ENCODE measurements at places on chromosomes 1 and 21. TPM values are rescaled to one million over a fixed set of nuclear protein-coding genes. Genes with fewer than 3 reads are reported as not detected.

DNA sequence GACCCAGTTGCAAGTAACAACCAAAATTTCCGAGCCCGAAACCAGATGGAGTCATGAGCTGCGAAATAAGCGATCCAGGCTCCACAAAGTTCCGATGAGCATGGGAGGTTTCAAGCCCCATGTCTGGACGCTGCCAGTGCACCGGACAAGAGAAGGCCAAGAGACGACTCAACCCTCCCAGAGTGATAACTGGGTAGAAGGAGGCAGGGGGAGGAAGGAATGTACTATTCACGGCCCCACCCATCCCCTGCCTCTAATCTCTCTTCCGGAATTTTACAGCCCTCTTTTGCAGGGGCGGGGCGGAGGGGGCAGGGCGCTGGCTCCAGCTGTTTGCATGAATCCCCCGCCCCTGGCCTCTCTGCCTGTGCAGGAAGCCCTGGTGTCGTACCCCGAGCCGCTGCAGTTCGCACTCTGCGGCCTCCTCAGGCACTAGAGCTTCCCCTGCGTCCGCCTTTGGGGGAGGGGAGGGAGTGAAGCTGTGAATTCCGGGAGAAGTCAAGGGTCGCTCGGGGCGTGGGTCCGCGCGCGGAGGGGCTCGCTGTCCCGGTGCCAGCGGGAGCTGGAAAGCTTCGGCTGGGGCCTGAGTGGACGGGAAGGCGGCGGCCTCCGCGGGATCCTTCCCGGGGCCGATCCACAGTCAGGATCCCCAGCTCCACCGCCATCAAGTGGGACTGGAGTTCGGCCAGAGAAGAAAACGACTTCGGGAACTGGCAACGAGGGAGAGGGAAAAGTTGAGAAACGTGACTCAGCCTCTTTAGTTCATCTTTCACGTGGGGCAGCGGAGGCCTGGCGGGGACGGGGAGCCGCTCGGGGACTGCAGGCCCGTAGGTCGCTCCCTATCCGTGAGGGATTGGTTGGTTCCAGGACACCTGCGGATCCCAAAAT, 6.3 kb upstream of the PTP4A2 start:
- DNase-seq = peak; percentile 84

GRCh38 chr1:30034105-30034626, 689.2 kb downstream of the MATN1 start:
- no peak for DNase-seq

AGMAT gene
- 39.6 TPM for polyA plus RNA-seq

OR6N1 gene
- polyA plus RNA-seq = not detected

GRCh38 chr21:45542667-45543370, 579 bp upstream of the SLC19A1 start:
- no peak for DNase-seq

SLC6A17 gene
- polyA plus RNA-seq = 0.41 TPM

ELAPOR1 gene
- 1.4 TPM for polyA plus RNA-seq

- DNase-seq = no peak
Measured at GRCh38 chr1:24126018-24126671, 14.2 kb upstream of the MYOM3 start.

DNA sequence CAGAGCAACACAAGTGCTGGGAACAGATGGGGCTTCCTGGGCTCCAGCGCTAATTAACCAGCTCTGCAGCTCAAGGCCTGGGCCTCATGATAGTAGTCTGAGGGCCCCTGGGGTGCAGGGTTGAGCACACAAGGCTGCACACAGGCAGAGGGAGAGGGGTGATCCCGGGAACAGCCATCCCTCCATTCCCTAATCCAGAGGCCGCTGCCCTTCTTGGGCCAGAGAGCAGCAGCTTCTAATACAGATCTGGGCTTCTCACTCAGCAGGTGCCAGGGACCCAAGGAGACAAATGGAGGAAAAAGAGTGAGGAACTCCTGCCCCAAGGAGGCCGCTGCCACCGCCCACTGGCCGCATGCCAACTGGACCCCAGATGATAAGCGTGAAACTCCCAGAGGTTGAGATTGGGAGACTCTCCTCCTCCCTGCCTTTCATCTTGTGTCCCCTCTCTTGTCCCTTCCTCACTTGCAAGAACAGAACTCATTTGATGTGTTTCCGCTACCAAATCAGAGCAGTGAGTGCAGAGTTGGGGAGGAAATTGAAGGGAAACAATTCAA, 58.0 kb upstream of the IFNAR2 start:
- DNase-seq = no peak

NFIA gene
- polyA plus RNA-seq = 14.4 TPM

CA14 gene
- 6.8 TPM for polyA plus RNA-seq

TRMT1L gene
- polyA plus RNA-seq = 28.6 TPM

PPIAL4G gene
- polyA plus RNA-seq = 0.05 TPM

- no peak for DNase-seq
Measured at GRCh38 chr1:201859424-201859823, 29.3 kb upstream of the SHISA4 start.

TRIM58 gene
- 1.1 TPM for polyA plus RNA-seq

HLX gene
- polyA plus RNA-seq = 11.4 TPM

DNA sequence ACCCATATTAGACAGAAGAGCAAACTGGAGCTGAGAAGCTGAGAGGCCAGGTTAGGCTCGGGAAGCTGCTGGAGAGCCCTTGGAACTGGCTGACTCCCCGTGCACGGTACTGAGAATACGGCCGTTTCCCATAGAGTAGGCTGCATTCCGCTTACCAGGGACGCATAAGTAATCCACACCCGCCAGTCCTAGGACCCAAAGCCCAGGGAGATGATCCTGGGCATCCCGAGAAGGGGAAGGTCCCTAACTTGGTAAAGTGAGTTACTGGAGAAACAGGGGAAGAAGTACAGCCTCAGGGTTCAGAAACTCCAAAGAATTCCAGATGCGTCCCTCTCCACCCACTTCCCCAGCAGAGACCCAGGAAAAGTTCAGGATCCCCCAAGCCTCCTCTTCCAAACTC, 1.3 kb downstream of the LRRC38 start:
- DNase-seq = no peak

GRCh38 chr1:57058652-57059501, 93.1 kb upstream of the C8B start:
- DNase-seq = no peak

SPATA45 gene
- 0.28 TPM for polyA plus RNA-seq

DNA sequence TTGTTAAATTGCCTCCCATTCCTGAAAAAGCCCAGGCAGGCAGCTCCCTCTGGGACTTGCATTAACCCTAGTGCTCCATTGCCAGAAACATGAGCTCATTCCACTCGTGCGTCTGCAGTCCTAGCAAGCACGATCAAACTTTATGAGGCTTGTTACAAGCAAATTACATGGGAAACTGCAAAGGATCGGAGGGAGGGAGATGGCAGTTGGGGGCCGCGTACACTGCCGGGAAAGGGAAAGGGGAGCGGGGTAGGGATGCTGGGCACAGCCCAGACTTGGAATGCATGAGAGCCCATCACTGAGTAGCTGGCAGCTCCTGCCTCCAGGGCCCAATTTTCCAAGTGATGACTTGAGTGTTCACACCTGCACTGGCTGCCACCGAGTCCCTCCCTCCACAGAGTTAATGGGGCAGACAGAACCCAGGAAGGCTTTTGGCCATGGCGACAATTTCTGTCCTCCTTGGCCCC, 169.9 kb downstream of the BRINP2 start:
- DNase-seq = peak; percentile 92

GRCh38 chr21:45819478-45820170, 161.9 kb upstream of the COL6A1 start:
- no peak for DNase-seq

DNA sequence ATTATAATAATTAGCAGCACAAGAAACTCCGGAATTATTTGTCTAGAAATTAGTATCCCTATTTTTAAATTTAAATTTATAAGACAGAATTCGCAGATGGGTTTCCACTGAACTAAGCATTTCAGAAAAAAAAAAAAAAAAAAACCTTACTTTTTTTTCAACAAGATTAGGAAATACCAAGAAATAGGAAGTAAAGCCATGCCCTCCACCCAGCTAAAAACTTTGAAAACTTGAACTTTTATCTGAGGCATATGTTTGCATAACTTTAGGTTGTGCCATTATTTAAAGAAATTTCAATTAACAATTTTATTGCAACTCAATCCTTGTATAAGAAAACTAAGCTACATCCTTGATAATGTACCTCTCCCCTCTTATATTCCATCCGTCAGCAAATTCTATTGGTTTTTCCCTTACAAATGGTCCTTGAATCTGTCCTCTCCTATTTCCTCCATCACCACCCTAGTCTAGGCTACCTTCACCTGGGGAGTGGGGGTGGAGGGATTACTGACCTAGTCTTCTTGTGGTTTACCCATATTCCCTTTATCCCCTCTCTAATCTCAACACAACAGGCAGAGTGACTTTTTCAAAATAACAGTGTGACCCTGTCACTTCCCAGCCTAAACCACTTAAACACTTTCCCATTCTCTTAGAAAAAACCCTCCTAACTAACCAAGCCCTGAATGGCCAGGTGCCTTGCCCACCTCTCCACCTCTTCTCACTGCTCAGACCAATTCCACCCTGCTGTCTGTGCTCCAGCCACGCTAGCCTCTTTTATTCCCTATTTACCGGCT, 1.4 kb upstream of the EVI5 start:
- DNase-seq = no peak

DNA sequence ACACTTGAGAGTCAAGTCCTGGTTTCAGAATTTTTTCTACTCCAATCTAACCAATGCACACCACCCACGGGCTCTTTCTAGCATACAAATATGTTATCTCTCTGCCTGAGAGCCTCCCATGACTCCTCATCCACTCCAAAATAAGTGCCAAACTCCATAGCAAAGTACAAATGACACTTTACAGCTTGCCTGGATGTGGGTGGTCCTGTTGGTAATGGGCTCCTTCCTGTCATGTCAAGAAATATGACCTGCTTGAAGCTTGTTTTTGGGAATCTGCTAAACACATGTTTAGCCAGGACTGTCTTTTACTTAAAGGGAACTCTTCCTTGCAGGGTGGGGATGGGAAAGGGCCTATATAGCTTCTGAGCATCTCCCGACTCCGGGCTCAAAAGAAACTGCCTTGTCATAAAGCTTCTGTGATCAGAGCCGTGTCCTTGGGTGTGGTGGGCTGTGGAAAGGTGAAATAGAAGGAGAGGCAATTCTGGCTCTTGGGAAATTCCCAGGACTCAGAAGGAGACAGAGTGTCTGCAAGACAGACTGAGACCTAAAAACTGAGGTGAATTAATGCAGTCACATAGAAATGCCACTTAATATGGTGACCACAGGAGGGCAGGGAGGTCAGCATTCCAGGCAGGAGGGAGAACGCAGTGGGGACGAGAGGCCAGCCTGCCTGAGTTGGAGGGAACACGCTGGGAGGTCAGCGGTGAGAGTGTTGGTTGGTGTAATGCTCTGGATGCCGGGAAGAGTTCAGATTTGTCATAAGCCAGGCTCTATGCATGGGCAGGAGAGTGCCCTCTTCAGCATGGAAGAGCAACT, 6.1 kb upstream of the IGFN1 start:
- peak; percentile 60 for DNase-seq

GRCh38 chr1:71509051-71509595, 428.3 kb upstream of the ZRANB2 start:
- DNase-seq = no peak

DNA sequence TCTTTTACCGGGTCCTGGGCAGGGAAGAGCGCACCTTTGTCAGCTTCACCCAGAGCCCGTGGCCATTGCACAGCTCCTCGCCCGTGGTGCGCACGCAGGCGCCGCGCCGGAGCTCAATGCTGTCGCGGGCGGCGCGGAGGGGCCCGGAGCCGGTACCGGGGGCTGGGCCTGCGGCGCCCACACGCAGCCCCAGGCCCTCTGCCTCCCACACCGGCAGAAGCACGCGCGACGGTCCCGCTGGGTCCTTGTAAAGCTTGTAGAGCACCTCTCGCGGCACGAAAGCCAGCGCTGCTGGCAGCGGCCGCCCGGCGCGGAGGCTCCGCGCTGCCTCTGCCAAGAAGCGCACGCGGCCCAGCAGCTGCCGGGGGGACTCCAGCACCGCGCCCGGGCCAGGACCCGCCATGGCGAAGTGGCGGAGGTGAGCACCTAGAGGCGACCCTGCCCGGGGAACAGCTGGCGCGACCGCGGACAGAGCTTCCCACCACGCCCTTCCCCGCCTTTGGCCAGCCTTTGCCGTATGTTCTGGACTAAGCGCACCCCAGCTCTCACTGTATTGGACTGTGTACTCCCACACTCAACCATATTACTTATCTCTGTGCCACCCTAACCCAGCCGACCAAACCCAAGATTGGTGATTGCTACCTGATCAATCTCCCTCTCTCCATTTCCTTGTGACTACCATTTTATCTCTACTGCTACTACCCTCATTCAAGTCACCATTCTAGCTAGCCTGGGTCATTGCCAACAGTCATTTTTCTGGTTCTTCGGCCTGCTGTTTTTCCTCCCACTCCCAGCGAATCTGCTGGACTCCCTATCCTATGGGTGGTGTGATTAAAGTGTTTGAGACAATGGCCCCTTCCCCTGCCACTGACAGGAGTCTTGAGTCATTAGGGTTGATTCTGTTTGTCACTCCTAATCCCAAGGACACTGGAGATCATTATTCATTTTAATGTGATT, at the start of gene HECTD3:
Gene HECTD3 (minus strand): TSS at position 470 of the 957 bp plus-strand sequence. CDS start 67 bp downstream, at position 403.
- peak; percentile 71 for DNase-seq

GRCh38 chr1:114290776-114291175, 137.1 kb upstream of the SYT6 start:
- no peak for DNase-seq

GRCh38 chr1:69103705-69104385, 463.9 kb upstream of the LRRC7 start:
- no peak for DNase-seq

RPF1 gene
- 46.4 TPM for polyA plus RNA-seq

GNAT2 gene
- polyA plus RNA-seq = 0.20 TPM

GRCh38 chr1:50707824-50708223, 252.2 kb downstream of the FAF1 start:
- no peak for DNase-seq

DNA sequence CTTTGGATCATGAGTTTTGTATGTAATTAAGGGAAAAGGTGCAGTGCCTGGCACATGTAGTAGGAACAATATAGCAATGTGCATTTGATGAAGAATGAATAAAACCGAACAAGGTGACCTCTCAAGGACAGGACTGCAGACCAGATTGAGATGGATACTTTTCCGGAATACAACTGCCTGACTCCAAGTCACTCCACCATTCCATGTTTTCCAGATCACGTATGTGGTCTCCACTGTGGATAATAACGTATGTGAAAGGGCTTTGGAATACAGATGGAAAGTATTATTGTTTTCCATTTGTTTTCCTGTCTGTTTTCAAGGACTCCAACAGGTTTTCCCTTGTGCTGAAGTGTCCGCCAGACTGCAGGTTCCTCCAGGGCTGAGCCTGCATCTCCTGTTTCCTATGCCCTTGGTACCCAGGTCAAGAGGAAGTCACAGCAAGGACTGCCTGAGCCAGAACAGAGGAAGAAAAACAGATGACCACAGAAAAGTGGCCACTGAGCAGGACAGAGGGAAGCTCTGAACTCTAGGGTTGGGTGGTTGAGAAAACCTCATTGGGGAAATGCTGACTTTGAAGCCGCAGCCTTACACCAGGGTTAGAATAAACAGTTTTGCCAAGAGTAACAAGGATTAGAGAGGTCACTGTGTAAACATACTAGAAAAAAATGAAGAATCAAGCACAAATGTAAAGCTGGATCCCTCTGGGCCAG, 4.0 kb downstream of the CFAP45 start:
- no peak for DNase-seq

GRCh38 chr1:214941061-214941460, 141.5 kb upstream of the KCNK2 start:
- DNase-seq = no peak

- DNase-seq = no peak
Measured at GRCh38 chr1:168093616-168094015, 43.1 kb downstream of the GPR161 start.

FCRL5 gene
- 0.05 TPM for polyA plus RNA-seq
